AG08396 (cell line): ENCODE measurements at places on chromosomes 13 and 19.

DNA sequence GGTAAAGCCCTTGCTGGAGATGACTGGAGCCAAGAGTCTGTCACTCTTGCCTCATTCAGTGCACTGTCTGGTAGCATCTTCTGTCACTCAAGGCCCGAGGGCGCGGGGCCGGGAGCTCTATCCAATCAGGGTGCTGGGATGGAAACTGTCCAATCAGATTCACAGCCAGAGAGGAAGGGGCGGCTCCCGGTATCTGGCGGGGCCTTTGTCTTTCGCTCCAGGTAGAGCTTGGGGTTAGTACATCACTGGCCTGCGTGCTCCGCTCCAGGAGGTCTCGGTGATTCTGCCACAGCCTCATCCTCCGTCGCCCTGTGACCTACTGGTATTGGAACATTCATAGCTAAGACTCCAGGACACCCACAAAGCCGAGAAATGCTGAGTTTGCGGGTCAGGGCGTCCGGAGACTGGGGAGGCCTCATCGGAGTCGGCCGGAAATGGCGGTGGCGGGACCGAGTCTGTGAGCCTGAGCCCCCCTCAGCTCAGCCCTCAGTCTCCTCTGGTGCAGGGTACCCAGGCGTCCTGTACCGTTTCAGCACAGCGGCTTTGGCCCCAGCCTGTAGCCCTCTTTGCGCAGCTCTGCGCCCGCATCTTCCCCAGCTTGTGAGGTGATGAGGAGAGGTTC lies 20.6 kb upstream of the ZNF430 start:
- peak; percentile 93 for DNase-seq

DNA sequence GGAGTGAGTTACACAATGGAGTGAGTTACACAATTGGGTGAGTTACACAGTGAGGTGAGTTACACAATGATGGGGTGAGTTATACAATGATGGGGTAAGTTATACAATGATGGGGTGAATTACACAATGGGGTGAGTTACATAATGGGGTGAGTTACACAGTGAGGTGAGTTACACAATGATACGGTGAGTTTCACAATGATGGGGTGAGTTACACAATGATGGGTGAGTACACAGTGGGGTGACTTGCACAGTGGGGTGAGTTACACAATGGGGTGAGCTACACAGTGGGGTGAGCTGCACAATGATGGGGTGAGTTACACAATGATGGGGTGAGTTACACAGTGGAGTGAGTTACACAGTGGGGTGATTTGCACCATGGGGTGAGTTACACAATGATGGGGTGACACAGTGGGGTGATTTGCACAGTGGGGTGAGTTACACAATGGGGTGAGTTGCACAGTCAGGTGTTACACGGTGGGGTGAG lies 52.5 kb upstream of the GAS6 start:
- DNase-seq, result no peak

- DNase-seq, result no peak
Observed at GRCh38 chr13:76668141-76668540, 218.1 kb downstream of the KCTD12 start.

GRCh38 chr13:106432636-106433035 lies 102.8 kb downstream of the EFNB2 start:
- DNase-seq, result no peak

GRCh38 chr19:38543807-38544568 lies 73.8 kb downstream of the MAP4K1 start:
- DNase-seq, result peak; percentile 92
